ENCODE measurements at places on chromosomes 7 and 10.

DNA sequence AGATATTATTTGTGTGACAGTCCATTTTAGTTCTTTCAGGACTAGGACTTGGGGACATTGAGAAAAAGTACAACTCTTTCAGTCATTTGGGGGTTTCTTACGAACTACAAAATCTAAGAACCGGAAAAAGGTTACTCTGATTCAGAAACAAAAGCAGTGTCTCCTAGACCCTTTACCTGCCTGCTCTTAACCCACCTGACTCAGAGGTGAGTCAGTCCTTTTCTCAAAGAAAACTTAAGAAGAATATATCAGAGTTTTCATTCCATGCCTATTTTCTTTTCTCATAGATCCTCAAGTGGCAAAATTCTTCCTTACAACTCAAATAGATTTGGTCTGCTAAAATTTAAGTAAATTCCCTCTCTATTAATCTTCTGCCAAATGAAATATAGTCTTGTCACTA, 114.9 kb upstream of the PTN start:
- H3K27me3 ChIP-seq: no peaks in the 10 kb centered on the region
- DNase-seq: no peak
- peaks cover 9% of the 10 kb centered on the region for H3K36me3 ChIP-seq
- H3K27ac ChIP-seq: no peak overlapping the region

GRCh38 chr7:143240291-143241168, 18.7 kb downstream of the TAS2R40 start:
- peak overlapping the region; percentile 85 for H3K27ac ChIP-seq
- H3K27me3 ChIP-seq: no peaks in the 10 kb centered on the region
- peak; percentile 15 for DNase-seq
- no peaks in the 10 kb centered on the region for H3K36me3 ChIP-seq
- peaks cover 19% of the 10 kb centered on the region for H3K4me1 ChIP-seq
- H3K4me3 ChIP-seq: peak overlapping the region; percentile 47

GRCh38 chr10:92323079-92323478, 32.1 kb downstream of the MARCHF5 start:
- H3K4me1 ChIP-seq: no peaks in the 10 kb centered on the region
- H3K4me3 ChIP-seq: no peak overlapping the region
- no peak overlapping the region for H3K27ac ChIP-seq
- peaks cover 3% of the 10 kb centered on the region for H3K36me3 ChIP-seq
- no peak for DNase-seq
- H3K27me3 ChIP-seq: no peaks in the 10 kb centered on the region

DNA sequence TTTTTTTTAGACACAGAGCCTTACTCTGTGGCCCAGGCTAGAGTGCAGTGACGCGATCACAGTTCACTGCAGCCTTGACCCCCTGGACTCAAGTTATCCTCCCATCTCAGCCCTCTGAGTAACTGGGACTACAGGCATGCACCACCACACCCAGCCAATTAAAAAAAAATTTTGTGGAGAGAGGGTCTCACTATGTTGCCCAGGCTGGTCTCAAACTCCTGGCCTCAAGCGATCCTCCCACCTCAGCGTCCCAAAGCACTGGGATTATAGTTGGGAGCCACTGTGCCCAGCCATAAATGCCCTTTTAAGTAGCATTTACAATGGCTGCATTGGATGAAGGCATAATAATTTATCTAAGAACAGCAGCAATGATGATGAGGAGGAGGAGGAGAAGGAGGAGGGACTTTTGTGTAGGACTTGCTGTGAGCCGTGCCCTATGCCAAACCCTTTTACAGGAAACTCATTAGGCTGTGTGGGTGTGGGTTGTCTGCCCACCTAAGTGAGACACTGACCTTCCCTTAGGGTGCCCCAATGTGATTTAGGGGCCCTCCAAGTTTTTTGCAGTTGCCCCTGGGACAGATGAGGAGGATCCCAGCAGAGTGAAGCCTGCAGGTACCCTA, 51.1 kb downstream of the EEPD1 start:
- DNase-seq: peak; percentile 35
- no peak overlapping the region for H3K4me3 ChIP-seq
- H3K4me1 ChIP-seq: peaks cover 20% of the 10 kb centered on the region
- no peaks in the 10 kb centered on the region for H3K27me3 ChIP-seq
